NT2/D1 (cell line): ENCODE measurements at places on chromosomes 11 and 22.

DNA sequence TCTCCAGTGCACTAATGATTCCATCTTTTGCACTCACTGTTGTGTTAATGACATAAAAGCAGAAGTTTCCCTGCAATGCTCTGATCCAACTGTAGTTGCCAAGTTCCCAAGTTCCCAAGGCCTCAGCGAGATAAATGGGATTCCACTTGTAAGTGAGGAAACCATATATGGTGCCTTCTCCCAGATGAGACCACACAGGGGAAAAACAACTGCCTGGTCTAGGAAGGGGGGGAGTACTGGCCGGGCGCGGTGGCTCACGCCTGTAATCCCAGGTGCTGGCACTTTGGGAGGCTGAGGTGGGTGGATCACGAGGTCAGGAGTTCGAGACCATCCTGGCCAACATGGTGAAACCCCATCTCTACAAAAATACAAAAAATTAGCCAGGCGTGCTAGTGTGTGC, 23.3 kb upstream of the RELA start:
- DNase-seq = no peak

DNA sequence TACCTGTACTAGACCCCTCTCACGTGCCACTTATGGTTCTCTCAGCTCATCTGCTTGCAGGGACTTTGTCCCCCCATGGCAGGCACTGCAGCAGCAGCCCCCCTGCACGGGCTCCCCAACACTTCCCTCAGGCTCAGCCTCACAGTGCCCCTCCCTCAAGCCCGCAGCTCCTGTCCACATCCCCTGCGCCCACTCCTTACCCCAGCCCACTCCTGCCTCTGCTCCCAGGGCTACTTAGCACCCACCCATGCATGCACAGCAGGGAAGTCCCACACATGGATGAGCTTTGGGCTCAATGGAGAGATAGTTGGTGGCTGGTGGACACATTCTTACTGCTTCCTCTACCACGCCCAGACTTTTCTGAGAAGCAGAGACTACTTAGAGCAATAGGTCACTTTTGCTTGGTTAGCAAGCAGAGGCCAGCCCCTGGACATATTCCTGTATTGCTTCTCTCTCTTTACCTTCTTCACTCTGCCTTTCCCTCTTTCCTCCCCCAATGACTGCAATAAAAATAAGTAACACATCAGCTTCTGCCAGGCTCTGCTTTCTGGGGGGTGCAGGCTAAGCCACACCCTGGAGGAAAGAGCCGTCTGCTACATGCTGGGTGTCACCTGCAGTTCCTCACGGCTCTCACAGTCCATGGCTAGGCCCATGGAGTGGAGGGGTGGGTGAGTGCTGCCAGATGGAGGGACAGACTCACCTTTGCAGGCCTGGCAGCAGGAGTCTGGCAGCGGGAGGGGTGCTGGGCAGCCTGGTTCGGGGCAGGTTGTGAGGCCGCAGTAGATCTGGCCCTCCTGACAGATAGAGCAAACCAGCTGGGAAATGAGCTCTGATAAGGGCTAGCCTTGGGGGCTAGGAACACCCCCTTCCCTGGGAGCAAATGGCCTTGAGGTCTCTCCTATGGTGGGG, 23.4 kb downstream of the CHRDL2 start:
- no peak for DNase-seq

DNA sequence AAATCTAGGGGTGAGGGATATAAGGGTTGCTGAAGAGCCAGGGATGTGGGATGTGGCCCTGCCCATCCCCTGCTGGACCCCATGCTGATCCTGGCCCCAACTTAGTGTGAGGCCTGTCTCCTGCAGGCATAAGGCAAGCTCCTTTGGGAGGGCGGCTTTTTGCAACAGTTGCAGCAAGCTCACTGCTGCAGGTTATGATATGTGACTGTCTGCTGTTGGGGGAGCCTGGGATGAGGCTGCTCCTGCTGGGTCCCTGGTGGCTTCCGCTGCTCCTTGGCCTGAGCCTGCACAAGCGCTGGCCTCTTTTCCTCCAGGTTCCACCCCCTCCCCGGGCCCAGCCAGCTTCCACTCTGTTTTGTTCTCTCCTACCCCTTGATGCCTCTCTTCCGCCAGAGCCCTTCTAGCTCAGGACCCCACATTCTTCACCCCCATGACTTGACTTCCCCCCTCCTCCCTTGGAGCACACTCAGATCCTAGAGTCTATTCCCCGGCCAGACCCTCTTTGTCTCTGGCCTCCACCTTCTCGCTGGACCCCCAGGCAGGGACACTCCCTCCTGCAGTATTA, 35.0 kb upstream of the SYT13 start:
- DNase-seq = no peak

GRCh38 chr11:13009921-13010748, 1.0 kb downstream of the RASSF10 start:
- DNase-seq = no peak

DNA sequence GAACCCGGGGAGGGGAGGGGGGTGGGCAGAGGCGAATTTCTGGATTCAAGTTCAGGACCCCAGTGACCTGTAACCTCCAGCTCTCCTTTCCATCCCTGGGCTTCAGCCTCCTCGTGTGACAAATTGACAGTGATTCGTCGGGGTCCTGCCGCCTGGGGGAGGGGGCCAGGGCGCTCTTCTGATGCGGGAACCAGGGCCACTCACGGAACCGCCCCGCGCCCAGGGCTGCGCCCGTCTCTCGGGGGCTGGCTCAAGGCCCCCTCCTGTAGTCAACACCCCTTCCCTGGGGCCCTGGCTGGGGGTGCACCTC, 92.8 kb upstream of the ANO1 start:
- no peak for DNase-seq

GRCh38 chr22:30763815-30764673, 69.4 kb downstream of the OSBP2 start:
- peak; percentile 72 for DNase-seq

DNA sequence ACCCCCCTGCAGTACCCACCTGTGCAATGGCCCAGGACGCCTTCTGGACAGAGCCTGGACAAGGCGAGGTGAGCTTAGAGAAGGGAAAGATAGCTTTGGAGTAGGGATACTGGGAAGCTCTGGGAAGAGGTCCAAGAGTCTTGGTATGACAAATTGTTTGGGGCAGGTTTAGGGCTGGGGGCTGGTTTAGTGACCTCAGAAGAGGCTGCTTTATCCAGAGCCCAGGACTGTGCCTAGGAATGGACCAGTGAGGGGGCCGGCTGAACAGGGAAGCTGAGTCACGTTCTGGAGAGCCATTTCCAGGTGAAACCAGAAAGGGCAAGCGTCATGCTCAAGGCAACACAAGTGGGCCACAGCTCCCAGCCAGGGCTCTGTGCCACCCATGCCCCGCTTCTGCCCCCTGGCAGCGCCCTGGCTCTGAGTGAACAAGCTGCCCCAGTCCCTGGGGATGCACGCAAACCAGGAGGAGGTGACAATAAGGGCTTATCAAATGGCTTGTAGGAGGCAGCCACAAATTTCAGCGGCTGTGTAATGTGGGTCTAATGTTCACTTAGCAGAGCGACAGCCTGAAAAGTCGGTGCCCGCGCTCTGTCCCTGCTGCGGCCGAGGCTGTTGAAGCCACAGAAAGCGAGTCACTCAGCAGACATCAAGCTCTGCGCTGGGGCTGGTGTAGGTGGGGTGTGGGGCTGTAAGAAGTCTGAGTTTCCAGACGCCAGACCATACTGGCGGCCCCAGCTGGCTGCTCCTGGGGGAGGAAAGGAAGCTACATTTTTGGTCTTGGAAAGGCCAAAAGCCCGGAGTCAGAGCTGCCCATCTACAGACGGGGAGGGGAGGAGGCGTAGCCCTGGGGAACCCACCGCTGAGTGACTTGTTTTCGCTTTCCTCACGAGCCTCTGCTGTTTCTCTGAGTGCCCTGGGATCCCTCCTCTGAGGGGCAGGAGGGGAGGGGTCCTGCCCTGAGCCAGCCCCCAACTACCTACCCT, 18.3 kb upstream of the SYT7 start:
- peak; percentile 39 for DNase-seq

GRCh38 chr11:130874396-130874795, 41.9 kb downstream of the SNX19 start:
- no peak for DNase-seq

DNA sequence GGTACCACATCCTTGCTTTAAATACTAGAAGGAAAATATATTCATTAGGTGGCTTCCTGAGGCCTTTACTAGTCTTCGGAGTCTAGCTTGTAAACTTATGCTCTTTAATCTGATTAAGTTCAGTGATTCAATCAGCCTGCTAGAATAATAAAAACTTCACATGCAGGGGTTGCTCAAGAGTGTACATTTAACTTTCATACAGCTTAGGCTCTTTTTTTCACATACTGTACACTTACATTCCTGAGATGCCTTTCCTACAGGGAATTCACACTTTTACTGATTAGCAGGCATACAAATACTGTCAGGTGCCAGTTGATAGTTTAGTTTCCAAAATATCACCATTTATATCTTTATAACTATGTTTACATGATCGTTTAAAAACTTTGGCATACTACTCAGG, 3.2 kb upstream of the ANO5 start:
- DNase-seq = no peak

- no peak for DNase-seq
Measured at GRCh38 chr11:125465255-125465654, 30.8 kb downstream of the FEZ1 start.
